ENCODE measurements at places on chromosomes 6 and 20.

DNA sequence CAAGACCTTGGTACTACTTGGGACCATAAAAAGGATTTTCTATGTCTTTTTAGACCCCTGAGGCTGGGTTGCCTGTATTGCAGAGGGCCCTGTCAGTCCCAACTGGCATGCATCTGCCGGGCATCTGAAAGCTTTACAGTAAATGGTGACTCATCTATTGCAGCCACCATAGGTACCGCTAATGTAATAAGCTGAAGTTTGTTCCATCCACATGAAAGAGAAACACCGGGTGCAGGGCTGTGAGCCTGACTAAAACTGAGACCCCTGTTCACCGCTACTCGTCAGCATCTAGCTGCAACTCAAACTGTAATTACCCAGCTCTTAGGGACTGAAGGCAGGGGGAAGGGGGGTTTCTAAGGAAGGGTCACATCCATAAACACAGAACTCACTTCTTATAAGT is 49.5 kb downstream of the TRERF1 start:
- peak; percentile 57 for DNase-seq

- DNase-seq = no peak
These were observed 45.8 kb upstream of the FAM184A start for GRCh38 chr6:119124079-119124824.

DNA sequence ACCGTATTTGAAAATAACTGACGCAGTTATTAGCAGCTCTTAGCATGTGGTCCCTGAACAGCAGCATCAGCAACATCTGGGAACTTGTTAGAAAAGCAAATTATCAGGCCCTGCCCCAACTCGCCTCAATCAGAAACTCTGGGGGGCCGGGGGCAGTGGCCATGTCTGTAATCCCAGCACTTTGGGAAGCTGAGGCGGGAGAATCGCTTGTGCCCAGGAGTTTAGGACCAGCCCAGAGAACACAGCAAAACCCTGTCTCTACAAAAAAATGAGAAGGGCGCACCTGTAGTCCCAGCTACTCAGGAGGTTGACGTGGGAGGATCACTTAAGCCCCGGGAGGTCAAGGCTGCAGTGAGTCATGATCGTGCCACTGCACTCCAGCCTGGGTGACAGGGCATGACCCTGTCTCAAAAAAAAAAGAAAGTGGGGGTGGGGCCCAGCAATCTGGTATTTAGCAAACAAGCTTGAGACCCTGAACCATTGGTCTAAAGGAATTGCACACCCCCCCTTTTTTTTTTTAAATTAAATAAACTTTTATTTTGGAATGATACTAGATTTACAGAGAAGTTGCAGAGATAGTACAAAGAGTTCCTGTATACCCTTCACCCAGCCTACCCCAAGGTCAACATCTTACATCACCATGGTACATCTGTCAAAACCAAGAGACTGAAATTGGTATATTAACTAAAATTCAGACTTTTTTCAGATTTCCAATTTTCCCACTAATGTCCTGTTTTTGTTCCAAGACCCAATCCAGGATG is 6.7 kb downstream of the SRXN1 start:
- no peak for DNase-seq

DNA sequence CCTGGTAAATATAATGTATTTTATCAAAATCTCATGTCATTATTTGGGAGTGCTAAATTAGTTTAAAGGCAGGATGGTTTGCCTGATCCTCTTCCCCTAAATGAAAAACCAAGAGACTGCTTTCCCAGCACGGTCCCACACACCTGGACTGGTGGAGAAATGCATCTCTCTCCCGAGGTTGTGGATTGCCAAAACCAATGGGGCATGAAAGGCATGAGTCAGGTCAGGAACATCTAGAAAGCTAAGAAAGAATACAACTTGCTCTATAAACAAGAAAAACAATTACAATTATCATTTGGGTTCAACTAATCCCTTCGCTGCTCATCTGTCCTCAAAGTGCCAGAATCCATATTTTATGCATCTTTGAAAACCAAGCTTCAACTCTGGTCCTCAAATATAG is 308.3 kb upstream of the IRAK1BP1 start:
- DNase-seq = no peak

- DNase-seq = no peak
These were observed 47.2 kb upstream of the FAM8A1 start for GRCh38 chr6:17552861-17553260.

DNA sequence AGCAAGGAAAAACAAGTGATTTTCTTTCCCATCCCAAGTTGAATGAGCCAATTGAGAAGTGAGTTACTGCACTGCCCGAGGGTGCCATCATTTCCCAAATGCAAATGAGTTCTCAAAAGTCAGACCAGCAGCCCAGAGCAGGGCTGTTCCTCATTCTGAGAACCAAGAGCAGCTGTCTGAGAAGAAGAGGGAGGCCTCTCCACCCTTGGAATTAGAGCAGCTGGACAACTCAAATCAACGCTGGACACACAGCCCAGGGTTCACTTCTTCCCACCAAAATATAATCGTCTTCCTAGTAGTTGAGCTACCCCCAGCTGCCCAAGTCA is 4.6 kb upstream of the PREX1 start:
- DNase-seq = no peak

Data from RWPE1 (cell line).